ENCODE measurements at places on chromosomes 5 and 9.

DNA sequence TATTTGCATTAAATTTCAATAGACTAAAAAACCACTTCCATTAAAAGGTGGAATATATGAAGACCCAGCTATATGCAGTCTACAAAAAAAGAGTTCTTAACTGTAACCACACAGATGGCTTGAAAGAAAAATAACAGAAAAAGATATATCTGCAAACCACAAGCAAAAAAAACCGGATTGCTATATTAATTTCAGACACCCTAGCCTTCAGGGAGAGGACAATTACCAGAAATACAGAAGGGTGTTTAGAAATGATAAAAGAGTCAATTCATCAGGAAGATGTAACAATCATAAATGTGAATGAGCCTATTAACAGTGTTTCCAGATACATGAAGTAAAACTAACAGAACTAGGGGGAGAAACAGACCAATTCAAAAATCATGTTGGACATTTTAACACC lies 56.9 kb upstream of the SMIM23 start:
- DNase-seq = no peak

DNA sequence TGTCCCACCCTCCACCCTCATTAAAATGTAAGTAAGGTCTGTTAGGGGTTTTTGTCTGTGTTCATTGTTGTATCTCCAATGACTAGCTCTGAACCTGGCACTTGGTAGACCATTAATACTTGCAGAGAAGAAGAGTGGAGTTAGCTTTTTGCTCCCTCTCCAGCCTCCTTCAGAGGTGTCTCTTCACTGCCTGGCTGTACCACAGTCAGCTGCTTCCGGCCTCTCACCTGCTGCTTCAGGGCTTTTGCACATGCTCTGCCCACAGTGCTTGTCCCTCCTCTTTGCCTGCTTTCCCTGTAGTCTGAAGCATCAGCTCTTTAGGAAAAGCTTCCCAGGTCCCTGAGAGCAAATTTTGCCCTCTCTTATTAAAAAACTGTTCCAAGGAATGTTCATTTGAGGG lies 83.6 kb downstream of the SNX24 start:
- DNase-seq = no peak

DNA sequence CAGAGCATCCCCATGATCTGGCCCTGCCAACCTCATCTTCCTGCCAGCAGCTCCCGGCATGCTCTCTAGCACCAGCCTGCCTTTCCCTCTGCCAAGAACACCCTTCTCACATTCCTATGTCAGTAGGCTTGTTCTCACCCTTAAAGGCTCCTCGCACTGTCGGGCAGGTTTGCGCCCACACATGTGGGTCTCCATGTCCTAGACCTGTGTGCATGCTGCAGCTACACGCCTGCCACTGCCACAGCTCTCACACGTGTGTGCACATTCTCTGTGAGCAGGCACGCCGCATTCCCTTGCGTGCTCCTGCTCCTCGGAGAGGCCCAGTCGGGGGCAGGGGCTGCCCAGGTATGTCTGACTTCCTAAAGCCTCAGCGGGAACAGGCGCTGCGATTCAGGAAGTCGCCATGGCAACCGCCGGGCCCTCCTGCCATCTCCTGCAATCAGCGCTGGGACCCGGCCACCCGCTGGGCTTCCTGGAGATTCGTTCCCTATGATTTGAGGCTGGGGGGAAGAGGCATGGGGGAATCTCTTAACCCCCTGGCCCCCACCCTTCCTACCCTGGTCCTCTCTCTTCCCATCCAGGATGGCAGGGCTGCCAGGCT lies 28.1 kb downstream of the NDUFA8 start:
- peak; percentile 45 for DNase-seq

- DNase-seq = no peak
Measured at GRCh38 chr5:5588386-5588785, 165.9 kb downstream of the ICE1 start.

- no peak for DNase-seq
Measured at GRCh38 chr5:91114658-91115057, 268.5 kb downstream of the ARRDC3 start.

GRCh38 chr9:113350937-113351336 lies 1.6 kb downstream of the BSPRY start:
- DNase-seq = no peak

DNA sequence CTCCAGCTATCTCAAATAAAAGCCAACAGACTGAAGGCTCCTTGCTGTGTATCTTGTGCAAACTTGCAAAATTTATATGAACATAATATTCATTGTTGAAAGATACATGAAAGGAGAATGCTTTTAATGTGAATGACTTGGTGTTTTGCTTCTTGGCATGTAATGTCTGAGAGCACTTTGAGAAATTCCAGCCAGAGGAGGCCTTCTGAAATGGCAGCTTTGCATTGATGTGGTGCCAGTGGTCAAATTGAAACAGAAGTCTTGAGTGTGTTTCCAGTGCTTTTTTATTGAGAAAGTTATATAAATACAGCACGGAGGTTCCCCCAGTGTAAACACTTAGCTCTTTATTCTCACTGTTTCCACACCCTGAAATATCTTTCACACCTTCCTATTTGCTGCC lies 182.1 kb downstream of the ADCY2 start:
- no peak for DNase-seq

DNA sequence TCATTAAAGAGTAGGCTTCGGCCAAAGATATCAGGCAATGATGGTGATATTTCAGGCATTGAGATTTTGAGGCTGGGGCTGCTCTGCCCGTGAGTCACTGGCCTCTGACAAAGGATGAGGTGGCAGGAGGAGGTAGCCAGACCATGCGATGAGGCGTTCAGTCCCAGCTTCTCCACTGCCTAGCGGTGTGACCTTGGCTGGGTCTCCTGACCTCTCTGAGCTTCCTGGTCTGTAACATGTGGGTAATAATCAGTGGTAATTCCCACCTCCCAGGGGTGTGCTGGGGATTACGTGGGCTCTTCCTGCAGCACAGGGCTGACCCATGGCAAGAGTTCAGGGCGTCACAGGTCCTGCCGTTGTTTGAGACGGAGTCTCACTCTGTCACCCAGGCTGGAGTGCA lies 73.2 kb upstream of the RAPGEF1 start:
- DNase-seq = no peak

GRCh38 chr5:5422819-5423515 lies 490 bp downstream of the ICE1 start:
- DNase-seq = no peak

- peak; percentile 29 for DNase-seq
Measured at GRCh38 chr5:141753971-141754713, 72.1 kb upstream of the ARAP3 start.

DNA sequence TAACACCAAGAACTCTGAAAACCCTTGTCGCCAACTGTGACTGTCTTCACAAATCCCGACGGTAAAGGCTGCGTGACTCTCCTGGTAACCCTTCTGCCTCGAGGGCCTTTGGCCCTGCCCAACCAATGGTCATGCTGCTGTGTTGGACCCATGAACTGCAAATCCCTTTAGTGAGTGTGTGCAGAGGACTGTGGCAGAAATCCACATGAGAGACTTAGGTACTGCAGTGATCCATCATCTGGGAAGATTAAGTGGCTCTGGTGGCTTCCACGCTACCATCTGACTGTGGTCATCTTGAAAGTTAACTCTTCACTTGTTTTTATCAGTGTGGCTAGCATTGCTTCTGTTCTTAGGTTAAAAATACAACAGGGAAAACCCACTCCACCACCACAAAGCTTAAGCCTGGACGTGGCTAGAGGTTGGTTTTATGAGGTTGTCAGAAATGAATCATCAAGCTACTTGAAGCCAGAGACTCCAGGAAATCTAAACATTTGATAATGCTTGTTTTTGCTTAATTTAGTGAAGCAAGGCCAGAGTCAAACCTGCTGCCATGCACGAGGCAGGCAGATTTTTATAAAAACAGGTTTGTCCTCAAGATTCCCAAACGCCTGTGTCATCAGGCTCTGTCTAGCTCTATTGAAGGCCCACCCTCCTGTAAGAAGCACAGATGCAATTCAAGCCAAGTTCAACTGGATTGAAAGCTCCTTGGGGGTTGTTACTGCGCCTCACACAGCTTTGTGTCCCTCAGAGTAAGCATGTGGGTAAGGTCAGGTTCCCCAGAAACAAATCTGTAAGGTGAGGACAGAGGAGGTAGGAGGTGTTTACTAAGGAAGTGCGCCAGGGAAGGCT lies 52.7 kb upstream of the ERCC6L2 start:
- peak; percentile 24 for DNase-seq

- DNase-seq = no peak
Measured at GRCh38 chr5:153866176-153866575, 172.5 kb downstream of the FAM114A2 start.

GRCh38 chr9:127130661-127131538 lies 8.5 kb upstream of the ANGPTL2 start:
- peak; percentile 91 for DNase-seq

DNA sequence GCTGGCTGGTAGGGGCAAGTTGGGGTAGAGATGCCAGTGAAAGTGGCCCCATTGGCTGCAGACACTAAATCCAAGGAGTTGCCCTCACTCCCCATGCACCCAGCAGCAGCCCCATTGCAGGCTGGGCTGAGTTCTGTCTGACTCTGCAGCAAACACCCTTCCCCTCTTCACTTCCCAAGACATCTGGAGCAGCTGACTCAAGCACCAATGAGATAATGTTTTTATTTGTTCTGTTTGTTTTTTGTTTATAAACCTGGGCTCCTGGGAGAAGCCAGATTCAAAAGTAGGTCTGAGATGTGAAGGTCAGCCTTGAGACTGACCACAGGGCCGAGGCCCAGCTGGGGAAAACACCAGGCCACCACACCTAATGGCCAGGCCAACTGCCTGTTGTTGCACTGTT lies 545.9 kb upstream of the KLF4 start:
- no peak for DNase-seq

GRCh38 chr9:130427326-130427725 lies 17.4 kb upstream of the ASS1 start:
- no peak for DNase-seq

GRCh38 chr5:138338411-138339090 lies 485 bp downstream of the FAM53C start:
- DNase-seq = no peak

DNA sequence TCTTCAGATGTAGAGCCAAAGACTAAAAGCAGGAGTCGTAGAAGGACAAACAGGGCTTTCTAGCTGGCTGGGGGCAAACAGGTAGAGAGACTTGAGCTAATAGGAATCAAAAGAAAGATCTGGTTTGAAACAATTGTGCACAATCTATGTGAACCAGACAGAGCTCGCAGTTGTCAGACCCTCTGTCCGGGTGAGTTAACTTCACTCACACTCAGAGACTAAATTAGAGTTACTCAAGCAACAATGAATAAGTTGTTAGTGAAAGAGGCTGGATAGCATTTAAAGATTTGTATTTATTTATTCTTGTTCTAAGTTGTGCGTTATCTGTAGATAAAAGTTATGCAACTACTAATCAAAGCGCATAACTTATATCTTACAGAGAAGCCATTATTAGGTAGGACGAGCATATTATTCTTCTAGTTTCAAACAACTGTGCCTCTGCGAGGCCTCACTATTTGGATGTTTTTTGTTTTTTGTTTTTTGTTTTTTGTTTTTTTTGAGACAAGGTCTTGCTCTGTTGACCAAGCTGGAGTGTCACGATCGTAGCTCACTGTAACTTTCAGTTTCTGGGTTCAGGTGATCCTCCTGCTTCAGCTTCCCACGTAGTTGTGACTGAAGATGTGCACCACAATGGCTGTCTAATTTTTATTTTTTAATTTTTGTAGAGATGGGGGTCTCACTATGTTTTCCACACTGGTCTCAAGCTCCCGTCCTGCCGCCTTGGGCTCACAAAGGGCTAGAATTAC lies 13.2 kb upstream of the LNPEP start:
- DNase-seq = no peak

DNA sequence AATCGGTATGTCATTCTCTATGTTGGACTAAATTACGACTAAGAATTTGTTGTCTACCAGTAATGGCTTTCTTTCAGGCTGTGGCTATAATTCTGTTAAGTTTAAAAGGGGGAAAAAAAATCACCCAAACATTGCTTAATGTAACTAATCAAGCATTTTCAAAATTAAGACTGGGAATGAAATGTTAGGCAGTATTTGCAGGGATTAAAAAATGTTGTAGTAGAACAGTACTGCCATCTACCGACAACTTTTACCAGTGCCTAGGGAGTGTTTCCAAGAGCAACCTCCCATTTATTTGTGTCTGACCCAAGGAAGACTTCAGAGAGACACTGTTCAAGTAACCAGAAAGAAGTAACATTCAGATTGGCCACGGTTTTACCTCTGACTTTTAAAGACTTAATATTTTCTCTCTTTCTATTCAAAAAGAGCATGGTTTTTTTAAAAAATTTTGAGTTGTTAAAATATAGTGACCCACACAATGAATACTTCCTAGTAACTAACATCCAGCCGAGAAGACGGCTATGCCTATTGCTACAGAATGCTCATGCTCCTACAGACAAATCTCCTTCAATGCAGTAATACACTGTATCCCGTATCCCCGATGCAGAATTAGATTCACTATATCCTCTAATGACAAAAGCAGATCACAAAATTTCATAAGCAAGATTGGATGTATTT lies 92.4 kb downstream of the ARL15 start:
- peak; percentile 80 for DNase-seq

DNA sequence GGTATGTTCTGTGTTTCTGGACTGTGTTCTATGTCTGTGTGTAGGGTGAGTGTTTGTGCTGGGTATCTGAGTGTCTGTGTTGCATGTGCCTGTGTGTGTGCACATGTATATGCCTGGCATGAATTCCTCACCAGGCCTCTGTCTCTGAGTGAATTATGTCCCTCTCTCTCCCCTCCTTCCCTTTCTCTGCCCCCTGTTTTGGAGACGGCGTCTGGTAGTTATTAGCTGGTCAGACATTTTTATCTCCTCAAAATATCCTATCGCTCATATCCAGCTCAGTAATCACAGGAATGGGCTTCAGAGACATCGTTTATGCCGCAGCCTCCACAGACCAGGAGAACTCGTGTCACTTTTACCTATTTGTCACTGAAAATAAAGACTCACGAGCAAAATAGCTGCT lies 483.2 kb upstream of the BRINP1 start:
- DNase-seq = no peak

DNA sequence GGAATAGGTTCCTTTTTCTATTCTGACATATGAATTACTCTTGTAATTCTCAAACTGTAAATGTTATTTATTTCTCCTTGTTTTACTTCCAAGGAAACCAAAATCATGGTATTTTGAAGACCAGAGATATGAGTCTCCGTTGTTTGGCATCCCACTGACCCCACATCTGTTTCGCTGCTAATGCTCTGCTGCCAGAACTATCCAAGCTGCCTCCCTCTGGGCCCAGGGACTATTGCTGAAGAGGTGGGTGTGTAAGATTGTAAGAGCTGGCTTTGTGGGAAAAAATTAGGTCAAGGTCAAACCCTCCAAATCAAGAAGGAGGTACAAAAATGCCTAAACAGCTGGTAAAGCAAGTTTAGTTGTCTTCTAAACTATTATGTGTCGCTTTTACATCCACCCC lies 129.4 kb upstream of the MYO10 start:
- DNase-seq = no peak

GRCh38 chr5:57179262-57180200 lies 5.7 kb downstream of the GPBP1 start:
- no peak for DNase-seq

- no peak for DNase-seq
Measured at GRCh38 chr5:124920909-124921666, 174.6 kb upstream of the ZNF608 start.

Measured in SJCRH30 (cell line).